ENCODE measurements at places on chromosomes 2 and 18.

- no peak for DNase-seq
Observed at GRCh38 chr2:216119146-216119545, 10.0 kb downstream of the XRCC5 start.

- DNase-seq = no peak
Observed at GRCh38 chr2:190418727-190419126, 10.6 kb downstream of the MFSD6 start.

DNA sequence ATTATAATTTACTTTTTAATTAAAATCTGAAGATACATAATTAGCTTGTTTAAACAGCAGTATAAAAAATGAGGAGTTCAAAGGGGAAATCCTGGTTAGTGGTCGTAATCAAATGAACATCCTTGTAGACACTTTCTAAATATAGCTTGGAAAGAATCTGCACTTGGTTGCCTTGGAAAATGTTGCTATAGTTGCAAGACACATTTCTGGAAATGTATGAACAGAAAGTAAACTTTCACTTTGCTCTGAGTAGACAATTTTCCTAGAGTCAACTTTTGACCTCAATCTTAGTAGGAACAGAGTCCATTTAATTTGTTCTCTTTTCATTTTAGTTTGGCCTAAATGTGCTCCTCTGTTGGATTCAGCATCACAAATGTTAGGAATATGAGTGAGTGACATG is 38.3 kb downstream of the GCA start:
- DNase-seq = no peak

GRCh38 chr2:96205888-96206287 is 2.7 kb downstream of the STARD7 start:
- DNase-seq = no peak

GRCh38 chr2:68796295-68796905 is 61.8 kb downstream of the ARHGAP25 start:
- no peak for DNase-seq

DNA sequence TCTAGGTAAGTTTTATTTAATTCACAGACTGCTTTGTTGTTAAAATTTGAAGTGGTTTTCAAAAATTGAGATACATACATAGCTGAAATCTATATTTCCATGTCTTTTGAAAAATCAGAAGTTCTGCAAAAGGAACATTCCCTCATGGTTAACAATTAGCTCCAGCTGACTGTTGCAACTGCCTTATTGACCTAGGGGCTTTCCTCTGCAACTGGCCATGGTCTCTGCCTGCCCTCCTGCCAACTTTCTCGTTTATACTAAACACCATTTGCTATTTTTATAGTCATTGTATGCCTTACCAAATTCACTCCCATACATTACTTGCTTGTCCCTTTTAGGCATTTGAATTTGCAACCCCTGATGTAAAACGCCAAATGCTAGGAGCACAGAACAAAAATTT is 107.2 kb downstream of the PID1 start:
- no peak for DNase-seq

All from stimulated activated CD4-positive, alpha-beta T cell treated with anti-CD3 and anti-CD28 coated beads, Interleukin-12 subunit alpha, Interleukin-12 subunit beta, amount 100 ng/mL, for 24 hours (primary cell).